Nucleus accumbens (tissue), 56 donors: ENCODE measurements at places on chromosomes 16 and 17.

DNA sequence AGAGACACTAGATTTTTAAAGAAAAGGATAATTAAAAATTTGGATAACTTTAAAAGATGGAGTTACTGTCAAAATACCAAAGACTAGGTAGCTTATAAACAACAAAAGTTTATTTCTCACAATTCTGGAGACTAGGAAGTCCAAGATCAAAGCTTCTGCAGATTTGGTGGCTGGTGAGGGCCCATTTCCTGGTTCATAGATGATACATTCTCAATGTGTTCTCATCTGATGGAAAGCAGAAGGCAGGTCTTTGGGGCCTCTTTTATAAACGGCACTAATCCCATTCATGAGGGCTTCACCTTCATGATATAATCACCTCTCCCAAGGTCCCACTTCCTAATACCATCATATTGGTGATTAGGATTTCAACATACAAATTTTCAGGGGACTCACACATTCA lies 33.7 kb downstream of the NLK start:
- no peak for DNase-seq

- no peak for DNase-seq
Measured at GRCh38 chr17:44595216-44595775, 38.0 kb downstream of the FZD2 start.

DNA sequence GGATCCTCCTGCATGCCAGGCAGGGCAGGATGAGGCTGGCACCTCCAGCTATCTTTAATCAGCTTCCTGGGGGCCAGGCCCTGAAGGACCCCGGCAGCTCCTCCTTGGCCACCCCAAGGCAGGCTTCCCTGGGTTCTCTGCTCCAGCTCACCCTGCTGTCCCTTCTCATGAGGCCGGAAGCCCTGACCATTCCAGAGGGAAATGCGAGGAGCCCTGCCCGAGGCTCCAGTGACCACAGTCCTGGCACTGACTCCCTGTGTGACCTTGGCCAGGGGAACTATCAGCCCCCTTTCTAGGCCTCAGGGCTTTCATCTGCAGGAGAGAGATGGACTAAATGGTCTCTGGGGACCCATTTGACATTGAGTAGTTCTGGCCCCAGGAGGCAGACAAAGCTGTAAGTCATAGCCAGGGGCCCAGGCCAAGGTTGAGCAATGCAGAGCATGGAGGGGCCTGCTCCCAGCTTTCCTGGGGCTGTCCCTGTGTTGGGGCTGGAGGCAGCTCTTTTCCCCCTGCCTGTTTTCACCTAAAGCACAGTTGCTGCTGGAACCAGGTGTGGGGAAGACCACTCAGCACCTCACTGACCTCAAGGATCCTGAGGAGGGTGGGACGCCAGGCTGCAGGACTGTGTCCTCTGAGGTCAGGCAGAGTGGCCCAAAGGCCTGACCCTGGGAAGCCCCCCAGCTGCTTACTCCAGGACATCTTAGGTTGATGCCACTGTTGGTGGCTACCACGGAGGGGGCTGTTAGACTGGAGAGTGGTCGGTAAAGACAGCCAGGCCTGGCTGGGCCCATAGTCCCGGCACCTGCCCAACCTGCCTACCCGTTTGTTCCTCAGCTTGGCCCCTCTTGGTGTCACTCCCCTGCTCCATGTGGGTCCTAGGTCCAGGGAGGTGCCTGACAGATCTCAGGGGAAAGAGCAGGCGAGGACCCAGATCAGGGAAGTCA lies 8.1 kb downstream of the KCNH6 start:
- DNase-seq = no peak

DNA sequence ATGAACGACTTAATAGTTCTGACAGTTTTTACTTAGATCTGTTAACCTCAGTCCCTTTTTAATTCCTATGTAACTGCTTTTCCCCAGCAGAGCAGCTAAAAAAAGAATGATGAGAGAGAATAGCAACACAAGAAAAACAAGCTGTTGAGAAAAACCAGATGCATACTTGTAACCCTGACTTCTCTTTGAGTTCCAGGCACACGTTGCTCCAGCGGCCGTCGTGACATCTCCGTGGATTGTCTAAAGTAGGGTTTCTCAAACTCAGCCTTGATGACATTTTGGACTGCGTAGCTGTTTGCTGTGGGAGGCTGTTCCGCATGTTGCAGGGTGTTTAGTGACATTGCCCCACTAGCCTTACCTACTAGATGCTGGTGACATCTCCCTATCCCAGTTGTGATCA lies 324.0 kb downstream of the SNX29 start:
- DNase-seq = no peak

DNA sequence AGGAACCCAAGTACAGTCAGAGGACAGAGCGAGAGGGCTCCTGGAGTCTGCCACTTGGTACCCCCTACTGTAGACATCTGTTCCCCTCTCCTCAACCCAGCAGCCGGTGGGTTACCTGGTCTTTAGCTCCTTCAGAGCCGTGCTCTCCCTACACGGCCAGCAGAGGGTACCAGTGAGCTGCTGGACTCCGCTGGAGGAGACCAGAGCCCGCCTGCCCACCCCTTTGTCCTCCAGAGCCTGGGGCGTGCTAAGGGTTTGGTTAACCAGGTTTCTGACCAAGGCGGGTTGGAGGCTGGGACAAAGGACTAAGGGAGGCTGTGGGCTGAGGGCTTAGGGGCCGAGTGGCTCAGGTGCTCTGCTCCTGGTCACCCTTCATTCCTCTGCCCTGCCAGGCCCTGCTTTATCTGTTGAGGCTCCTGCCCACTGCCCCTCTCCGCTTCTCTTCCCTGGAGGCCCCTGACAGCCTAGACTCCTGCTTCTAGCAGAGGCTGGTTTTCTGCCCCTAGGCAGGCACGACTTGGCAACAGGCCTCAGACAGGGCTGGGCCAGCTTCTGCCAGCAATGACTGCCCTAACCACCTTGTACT lies 2.7 kb upstream of the HSD11B2 start:
- DNase-seq = no peak

GRCh38 chr16:66335704-66336329 lies 30.7 kb upstream of the CDH5 start:
- peak; percentile 63 for DNase-seq

- DNase-seq = peak; percentile 24
Measured at GRCh38 chr17:66777689-66778225, 57.2 kb upstream of the CACNG5 start.

- no peak for DNase-seq
Measured at GRCh38 chr17:77801545-77802332, 156.8 kb upstream of the TNRC6C start.

GRCh38 chr17:10215286-10215685 lies 16.9 kb upstream of the GAS7 start:
- no peak for DNase-seq

GRCh38 chr17:62668091-62668804 lies 40.8 kb downstream of the MRC2 start:
- no peak for DNase-seq

DNA sequence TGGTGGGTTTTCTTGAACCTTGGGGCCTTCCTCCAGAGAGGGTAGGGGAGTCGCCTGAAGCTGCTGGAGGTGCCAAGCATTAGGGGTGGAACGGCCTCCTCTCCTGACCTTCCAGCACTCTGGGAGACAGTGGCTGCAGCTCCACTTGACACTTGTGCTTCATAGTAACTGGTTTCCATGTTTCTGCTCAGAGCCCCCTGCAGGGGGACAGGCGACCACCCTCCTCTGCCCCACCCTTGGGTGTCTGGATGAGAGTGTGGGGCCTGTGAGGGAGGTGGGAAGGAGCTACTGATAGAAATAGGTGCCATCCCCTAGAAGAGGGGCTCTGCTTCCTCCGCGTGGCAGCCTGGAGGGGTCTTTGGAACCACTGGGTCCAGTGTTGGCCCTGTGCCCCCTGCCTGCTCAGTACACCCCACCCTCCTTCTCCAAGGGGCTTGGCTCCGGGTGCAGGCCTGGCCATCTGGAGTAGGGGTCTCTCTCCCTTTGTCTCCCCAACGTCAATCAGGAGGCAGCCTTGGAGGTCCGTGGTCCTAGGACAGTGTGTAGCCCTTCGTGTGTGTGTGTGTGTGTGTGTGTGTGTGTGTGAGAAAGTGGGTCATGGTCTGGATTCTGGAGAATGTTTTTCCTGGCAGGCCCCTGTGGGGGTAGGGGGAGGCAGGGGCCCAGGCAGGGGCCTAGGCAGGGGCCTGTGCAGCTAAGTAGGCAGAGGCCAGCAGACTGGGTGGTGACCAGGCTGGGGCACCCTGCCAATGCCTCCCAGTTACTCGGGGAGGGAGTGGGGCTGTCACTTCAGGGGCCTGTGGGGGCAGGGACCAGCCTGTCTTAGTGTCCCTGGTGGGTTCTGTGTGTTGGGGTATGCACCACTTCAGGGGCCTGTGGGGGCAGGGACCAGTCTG lies 4.9 kb downstream of the LASP1 start:
- no peak for DNase-seq

DNA sequence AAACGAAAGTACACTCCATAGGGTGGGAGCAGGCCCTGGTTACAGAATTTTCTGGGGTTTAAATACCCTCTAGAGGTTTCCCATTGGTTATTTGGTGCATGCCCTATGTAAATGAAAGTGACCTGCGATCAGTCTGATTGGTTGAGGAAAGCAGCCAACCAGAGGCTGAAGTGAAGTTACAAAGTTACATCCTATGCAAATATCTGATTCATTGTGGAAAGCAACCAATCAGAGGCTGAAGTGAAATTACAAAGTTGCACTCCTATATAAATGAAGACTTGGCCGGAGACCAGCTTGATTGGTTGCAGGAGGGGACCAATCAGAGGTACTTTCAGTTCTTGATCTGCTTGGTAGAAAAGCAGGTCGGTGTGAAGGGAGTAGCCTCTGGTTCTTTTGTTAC lies 24.4 kb downstream of the NAA60 start:
- no peak for DNase-seq

DNA sequence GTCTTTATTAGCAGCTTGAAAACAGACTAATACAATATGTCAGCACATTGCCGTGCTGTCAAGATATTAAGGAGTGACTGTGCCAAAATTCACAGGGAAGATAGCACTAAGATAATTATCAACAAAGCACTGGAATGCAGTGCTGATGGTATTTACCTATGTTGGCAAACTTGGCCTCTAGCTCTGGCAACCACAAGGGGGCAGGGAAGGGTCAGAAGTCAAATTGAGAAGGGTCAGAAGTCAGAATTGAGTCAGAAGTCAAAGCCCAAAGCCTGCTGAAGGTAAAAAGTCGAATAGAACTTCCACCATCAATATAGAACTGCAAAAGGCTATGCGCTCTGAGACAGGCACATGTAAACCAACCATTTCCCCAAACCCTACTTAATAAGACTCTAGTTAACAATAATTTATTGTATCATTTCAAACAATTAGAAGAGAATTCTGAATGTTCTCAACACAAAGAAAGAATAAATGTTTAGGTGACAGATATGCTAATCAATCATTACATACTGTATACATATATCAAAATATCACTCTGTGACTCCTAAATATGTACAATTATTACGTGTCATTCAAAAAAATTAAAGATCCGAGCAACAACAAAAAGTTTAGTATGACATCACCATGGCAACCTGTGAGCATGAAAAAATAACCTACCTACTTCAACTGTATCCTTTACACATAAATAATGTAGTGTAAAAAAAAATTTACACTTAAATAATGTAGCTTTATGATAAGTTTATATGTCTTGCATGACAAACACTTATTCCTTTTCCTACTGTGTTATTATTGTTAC lies 916.1 kb downstream of the KCNJ2 start:
- DNase-seq = no peak

DNA sequence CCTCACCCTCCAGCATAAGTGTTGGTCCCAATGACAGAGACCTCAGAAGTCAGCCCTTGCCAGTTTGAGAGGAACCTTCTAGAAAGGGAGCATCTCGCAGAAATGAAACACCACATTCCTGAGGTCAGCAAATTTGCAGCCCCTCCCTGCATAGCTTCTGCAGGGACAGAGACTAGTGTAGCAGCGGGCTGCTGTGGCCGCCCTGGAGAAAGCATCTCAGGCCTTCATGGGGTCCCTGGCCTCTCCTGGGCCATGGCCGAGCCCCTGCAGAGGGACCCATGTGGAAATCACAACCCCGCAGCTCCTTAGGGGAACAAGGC lies 11.4 kb downstream of the HS3ST6 start:
- DNase-seq = no peak

DNA sequence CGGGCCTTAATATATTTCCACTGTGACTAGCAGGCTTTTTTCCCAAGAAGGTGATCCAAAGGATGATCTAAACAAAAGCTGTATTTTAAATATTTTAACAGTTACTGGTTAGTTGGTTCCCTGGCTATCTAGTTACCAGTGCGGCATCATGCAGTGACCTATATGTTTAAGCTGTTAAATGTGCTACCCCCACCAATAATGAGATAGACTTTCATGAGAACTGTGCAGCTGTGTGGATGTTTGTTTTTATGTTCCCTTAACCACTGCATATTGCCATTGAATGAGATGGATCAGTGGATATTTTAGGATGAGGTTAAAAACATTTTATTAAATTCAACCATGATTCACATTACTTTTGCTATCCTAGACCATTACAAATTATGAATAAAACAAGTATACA lies 16.9 kb downstream of the ERN1 start:
- no peak for DNase-seq

- no peak for DNase-seq
Measured at GRCh38 chr16:24875466-24875865, 29.7 kb downstream of the SLC5A11 start.

GRCh38 chr17:53462393-53462811 lies 360.3 kb upstream of the KIF2B start:
- DNase-seq = no peak

DNA sequence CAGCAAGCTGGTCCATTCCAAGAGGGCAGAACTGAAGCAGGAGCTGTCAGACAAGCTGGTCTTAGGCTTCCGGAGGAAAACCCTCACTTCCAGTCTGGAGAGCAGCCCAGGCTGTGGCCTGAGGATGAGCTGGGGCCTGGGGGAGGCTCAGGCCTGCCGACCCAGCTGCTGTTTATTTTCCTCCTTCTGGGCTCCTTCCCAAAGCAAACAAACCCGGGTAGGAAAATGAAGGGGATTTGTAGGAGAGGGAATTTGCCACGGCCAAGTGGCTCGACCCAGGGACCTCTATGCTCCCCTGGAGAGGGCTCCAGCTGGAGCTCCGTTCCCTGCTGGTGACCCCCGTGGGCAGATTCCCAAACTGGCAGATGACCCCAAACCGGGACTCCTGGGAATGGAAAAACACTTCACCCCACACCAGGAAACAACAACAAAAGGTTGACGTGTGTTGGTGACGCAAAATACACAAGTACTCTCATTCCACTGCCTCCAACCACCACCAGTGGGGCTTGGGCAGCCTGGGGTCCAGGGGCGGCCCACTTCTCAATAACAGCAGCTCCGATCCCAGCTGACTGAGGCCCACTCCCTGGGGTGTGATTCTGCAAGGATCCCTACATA lies 8.8 kb downstream of the JUP start:
- no peak for DNase-seq

- DNase-seq = no peak
Measured at GRCh38 chr17:68697850-68698361, 96.7 kb upstream of the FAM20A start.

DNA sequence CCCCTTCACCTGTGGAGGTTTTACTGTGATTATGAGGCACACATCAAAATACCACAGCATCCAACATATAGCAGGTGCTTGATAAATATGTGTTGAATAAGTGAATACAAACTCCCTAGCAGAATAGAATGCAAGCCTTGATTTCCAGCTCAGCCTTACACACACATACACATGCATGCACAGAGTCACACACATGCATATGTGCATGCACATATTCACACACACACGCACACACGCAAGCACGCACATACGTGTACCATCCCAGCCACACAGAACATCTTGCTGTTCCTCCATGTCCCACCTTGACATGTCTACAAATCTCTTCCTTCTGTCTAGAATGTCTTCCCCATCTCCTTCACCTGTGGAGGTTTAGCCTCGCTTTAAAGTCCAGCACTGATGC lies 160.1 kb downstream of the GRIN2A start:
- DNase-seq = no peak

- no peak for DNase-seq
Measured at GRCh38 chr16:852451-853185, 52.1 kb upstream of the GNG13 start.
